Endothelial cell of umbilical vein (primary cell): ENCODE measurements at places on chromosomes 5 and 9. TPM values are rescaled to one million over a fixed set of nuclear protein-coding genes. Genes with fewer than 3 reads are reported as not detected.

GRCh38 chr5:173294673-173295320, 33.4 kb downstream of the STC2 start:
- peak; percentile 26 for DNase-seq

GRCh38 chr9:91042541-91042940, 240.9 kb downstream of the SYK start:
- no peak for DNase-seq

DNA sequence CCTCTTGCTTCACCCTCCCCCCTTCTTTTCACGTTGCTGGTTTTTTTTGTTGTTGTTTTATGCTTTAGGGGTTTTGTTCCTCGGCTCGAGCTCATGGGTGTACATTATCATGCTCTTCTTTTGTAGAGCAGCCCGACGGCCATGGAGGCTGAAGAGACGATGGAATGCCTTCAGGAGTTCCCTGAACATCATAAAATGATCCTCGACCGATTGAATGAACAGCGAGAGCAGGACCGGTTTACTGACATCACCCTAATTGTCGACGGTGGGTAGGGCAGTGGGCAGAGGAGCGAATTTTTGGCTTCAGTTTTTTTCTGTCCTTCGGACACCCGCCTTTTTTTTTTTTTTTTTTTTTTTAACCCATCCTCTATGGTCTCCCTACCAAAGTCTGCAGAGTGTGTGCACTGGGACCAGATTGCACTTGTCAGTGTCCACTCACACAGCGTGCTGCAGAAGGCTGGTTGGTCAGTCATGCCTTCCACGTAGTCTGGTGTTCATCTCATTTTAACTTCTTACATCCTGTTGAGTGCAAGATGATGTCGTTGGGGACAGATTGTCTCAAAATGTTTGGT, 1.3 kb downstream of the ZNF131 start:
- DNase-seq, result peak; percentile 53

DNA sequence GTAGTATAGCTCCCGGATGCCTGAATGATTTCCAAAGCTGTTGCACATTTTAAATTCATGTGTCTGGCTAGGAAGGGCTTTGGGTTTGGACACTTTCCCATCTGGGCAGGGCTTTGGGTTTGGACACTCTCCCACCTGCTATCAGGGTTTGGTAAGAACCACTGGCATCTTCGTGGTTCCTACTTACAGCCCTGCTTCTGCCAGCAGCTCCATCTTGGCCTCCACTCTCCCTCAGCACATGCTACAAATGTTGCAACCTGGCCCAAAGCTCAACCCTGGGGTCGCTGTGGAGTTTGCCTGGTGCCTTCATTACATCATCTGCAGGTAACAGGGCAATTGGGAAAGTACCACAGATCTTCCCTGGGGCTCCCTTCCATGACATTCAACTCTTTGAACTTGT, 3.5 kb downstream of the TMCO6 start:
- DNase-seq, result no peak

Gene DAPK1
- total RNA-seq, result 93.4 and 119 TPM in 2 replicates

- no peak for DNase-seq
Observed at GRCh38 chr5:56426693-56427092, 193.6 kb upstream of the ANKRD55 start.

Gene CD72
- total RNA-seq, result not detected in 2 replicates

Gene FOXD4L4
- total RNA-seq, result 0.15 and 0.39 TPM in 2 replicates
